ENCODE measurements at places on chromosomes 3 and 15. TPM values are rescaled to one million over a fixed set of nuclear protein-coding genes. Genes with fewer than 3 reads are reported as not detected.

The RASGRP1 gene
- 10.7 TPM for total RNA-seq

The WNT5A gene
- total RNA-seq = 8.6 TPM

DNA sequence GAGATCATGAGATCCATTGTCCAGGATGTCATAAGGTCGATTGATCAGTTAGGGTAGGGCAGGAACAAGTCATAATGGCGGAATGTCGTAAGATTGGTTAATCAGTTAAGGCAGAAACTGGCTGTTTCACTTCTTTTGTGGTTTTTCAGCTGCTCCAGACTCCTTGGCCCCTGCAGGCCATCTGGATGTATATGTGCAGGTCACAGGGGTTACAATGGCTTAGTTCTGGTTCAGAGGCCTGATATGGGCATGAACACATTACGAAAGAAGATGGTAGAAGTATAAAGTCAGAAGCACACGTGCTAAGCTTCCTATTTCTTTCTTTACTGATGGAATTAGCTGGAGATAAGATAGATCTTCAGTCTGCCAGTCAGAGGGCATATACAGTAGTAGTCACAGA, 315.4 kb upstream of the LRRC3B start:
- DNase-seq = no peak

GRCh38 chr3:123046262-123047061, 18.9 kb upstream of the SEMA5B start:
- DNase-seq = no peak

- no peak for DNase-seq
Measured at GRCh38 chr3:127671523-127672428, 976 bp upstream of the ABTB1 start.
